ENCODE measurements at places on chromosomes 1 and 21.

- no peak for DNase-seq
Observed at GRCh38 chr1:153030895-153031294, at the start of gene SPRR1B. Gene SPRR1B, plus strand, starts transcription at chr1:153031203. Its CDS starts 1,143 bp downstream, at chr1:153032346.

DNA sequence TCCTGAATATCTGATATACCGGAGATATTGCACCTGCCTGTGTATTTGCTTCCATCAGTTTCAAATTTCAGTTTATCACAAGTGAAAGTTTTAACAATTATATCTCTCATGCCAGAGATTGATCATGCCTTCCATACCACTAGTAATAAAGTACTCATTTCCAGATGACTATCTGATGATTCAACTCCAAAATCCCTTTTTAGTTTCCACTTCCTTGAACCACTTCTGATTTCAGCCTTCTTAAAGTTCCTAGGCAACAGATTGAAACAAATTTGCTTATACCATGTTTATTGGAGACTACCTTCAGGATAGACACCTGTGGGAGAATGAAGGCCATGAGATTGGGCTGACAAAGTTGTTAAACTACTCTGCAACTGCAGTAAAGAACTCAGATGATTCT lies 21.5 kb upstream of the COL11A1 start:
- peak; percentile 17 for DNase-seq

- no peak for DNase-seq
Observed at GRCh38 chr1:158117854-158118704, 62.6 kb upstream of the CD1D start.

DNA sequence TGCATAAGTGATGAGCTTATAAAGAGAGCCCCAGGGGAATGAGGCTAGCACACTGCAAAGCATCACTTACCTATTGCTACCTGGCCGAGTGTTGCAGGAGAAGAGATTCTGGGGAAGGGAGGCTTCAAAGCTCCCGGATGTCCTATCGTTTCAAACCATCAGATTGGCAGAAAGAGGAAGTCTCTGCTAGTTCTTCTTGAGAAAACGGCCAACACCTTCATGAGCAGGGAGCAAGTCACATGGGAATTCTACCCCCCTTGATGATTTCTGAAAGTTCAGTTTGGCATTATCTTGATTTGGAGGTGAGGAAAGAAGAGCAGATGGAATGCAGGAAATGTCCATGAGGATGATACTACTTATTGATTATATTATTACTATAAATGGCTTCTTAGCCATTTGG lies 16.2 kb downstream of the SYF2 start:
- no peak for DNase-seq

DNA sequence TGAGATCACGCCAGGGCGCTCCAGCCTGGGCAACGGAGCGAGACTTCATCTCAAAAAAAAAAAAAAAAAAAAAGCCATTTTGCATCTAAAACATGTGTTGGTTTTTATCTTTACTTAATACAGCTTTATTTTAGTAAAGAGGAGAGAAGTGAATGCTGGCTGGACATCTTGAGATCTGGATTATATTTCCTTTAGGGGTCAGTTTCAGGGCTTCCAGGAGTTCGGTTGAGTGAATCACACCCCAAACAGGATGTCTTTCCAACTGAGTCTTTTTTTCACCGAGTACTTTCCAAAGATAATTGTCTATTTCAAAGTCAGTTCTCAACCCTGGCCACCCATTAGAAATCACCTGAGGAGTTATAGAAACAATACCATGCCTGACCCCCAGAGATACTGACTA lies 16.6 kb upstream of the IPP start:
- peak; percentile 38 for DNase-seq

DNA sequence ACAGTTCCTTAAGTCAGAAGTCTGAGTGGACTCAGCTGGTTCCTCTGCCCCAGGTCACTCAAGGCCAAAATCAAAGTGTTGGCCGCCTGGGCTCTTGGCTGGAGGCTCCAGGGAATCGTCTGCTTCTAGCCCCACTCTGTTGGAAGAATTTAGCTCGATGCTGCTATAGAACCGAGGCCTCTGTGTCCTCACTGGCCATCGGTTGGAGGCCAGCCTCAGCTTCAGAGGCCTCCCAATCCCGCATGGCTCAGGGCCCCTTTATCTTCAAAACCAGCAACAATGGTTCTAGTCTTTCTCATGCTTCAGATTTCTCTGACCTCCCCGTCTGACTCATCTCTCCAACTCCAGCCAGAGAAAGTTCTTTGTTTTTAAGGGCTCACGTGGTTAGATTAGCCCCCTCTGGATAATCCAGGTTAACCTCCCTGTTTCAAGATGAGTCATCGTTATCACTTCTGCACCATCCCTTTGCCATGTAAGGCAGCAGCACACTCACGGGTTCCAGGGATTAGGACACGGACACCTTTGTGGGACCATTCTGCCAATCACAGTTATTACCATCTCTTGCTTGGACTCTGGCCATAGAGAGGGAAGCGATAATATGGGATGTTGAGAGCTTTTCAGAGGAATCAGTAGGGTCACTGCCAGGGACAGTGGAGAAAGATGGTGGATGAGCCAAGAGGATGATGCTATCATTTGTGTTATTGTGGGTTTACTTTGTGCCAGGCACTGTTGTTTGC lies 13.6 kb downstream of the FHAD1 start:
- peak; percentile 65 for DNase-seq

DNA sequence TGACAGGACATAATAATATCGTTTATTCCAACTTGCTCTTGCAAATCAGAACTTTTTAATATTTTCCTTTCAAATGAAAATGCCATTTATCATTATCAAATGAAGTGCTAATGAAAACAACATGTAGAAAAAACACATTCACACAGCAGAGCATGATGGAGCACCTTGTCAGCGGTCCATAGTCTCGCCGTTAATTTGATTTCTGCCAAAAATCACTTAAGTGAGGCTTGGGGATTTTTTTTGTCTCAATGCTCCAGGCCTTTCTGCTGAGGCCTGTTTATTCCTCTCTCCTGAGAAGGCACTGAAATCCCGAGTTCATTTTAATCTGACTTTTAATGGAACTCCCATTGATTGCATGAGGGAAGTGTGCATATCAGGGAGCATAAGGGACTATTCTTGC lies 122.5 kb downstream of the ELAVL4 start:
- no peak for DNase-seq

DNA sequence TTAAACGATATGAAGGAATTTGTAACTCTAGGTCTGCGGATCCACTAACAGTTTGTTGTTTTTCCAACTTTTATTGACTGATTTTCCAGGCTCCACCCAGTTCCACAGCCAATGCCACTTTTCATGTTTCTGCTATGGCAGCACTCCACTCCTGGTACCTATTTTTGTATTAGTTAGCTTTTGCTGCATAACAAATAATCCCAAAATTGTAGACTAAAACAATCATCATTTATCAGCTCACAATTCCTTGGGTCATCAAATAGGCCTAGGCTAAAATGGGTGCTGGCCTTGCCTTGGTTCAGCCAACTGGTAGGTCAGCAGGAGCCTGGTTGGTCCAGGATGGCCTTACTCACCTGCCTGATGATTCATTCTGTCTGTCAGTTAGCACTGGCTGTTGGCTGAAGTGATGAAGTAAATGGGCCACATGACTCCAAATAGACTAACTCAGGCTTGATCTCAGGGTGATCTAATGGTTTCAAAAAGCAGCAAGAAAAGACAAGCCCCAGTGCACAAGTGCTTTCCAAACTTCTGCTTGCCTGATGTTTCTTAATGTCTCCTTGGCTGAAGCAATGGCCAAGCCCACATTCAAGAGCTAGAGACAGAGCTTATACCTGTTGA lies 3.2 kb upstream of the C8B start:
- DNase-seq: no peak

DNA sequence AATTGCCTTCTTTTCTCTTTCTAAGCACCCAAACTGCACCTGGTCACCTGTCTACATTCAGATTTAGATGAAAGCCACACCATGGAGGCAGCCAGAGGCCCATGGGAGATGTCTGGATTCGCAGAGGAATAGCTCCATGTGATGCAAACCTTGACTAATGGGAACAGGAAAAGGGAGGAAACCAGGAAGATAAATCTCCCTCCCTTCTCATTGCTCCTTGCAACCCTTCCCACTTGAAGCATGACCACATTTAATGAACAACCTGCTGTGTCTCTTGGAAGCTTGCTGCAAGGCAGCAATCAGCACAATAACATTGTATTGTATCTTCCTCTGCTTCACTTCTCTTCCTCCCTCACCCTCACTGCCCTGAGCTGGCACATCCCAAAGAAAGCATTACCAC lies 42.6 kb upstream of the KLF17 start:
- DNase-seq: peak; percentile 88

All from RCC 7860 (cell line).